Stimulated activated CD4-positive, alpha-beta T cell treated with anti-CD3 and anti-CD28 coated beads, Interleukin-15, amount 100 ng/mL, for 1 hour (primary cell): ENCODE measurements at places on chromosomes 1 and 21.

DNA sequence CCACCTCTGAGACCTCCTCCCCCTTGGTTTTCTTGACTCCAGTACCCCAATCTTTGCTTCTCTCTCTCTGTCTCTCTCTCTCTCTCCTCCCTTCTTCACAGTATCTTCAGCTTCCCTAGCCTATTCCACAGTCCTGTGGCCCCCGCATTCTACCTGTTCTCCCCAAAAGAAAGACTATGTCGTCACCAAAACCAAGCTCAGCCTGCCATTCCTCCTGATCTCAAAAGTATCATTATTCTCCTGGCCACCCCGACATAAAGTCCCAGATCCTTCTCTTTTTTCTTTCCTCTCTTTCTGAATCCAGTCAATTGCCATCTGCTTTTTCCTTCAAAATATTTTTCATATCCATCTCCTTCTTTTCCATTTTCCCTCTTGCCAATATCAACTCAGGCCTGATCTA is 23.7 kb upstream of the KHDRBS1 start:
- no peak for DNase-seq

GRCh38 chr21:39385299-39386145 is 36.6 kb upstream of the HMGN1 start:
- DNase-seq: no peak

DNA sequence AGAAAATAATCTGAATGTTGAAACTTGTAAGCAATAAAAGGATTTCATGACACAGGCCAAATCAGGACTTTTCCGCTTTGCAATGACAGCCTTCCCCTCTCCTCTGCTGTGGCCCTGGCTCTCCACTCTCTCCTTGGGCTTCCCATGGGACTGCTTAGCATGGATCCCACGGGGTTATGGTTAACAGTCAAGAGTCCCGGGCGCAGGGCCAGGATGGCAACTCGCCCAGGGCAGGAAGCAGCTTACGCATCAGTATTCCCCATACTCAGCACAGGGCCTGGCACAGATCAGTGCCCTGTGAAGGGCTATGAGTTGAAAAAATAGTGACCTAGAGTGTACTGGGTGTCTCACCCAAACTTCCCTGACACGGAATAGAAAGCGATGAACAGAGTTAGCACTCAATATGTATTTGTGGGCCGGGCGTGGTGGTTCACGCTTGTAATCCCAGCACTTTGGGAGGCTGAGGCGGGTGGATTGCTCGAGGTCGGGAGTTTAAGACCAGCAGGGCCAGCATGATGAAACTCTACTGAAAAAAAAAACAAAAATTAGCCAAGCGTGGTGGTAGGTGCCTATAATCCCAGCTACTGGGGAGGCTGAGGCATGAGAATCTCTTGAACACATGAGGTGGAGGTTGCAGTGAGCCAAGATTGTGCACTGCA is 29.1 kb upstream of the GRHL3 start:
- no peak for DNase-seq

DNA sequence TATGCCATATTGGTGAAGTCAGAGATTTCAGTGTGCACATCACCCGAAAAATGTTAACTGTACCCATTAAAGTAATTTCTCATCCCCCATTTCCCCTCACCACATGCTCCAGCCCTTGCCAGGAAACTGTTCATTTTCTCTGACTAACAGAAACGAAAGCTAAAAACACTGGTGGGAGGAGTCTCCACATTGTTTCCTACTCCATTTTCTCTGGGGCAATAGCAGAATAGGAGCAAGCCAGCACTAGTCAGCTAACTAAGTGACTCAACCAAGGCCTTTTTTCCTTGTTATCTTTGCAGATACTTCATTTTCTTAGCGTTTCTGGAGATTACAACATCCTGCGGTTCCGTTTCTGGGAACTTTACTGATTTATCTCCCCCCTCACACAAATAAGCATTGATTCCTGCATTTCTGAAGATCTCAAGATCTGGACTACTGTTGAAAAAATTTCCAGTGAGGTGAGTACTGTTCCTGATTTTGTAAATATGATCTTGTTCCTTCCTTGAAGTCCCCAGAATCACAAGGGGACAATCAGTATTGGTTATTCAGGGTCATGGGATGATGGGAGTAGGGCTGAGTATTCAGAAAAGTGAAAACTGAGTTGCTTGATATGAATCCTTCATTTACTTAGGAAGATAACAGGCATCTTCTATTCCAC is at the start of gene IFI16:
Gene IFI16, plus strand, starts transcription at position 204 of the 658 bp plus-strand sequence. CDS start 4,774 bp downstream, outside the sequence.
- peak; percentile 14 for DNase-seq

DNA sequence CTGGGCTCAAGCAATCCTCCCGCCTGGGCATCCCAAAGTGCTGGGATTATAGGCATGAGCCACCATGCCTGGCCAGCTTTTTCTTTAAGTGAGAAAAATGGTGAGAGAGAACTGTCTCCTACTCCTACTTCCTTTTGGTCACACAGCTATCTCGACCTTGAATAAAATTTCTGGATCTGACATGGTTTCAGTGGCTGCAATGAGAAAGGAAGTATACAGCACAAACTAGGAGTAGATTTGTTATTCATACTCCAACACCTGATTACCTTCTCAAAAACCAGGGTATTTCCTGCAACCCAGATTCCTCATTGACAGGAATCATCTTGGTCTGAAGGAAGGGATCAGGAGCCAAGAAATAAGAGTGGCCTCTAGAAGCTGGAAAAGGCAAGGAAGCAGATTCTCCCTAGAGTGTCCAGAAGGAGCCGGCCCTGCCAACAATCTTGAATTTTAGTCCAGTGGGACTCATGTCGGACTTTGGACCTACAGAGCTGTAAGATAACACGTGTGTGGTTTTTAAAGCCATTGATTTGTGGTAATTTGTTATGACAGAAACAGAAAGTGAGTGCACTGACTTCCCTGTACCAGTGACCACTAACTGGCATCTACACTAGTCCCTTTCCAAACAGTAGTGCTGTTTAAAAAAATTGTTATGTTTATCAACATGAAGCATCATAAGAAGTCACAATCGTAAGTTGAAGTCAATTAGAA is 516.6 kb downstream of the SMYD3 start:
- DNase-seq: no peak

DNA sequence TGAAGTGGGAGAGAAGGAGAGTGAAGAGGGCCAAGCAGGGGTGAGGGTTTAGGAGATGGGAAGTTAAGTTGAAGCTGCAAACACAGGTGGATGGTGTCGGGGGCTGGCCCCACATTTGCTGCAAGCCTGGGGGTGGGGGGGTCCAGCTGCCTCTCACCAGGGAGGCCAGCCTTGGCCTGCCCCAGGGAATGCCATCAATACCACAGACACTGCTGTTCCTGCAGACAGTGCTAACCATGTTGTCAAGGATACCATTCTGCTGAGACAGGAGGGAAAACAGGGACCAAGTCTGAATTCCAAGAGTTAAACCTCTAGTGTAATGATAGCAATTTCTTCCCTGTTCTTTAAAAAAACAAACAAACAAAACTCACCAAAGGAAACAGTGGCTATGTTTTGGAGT is 8.0 kb downstream of the MECR start:
- DNase-seq: no peak

DNA sequence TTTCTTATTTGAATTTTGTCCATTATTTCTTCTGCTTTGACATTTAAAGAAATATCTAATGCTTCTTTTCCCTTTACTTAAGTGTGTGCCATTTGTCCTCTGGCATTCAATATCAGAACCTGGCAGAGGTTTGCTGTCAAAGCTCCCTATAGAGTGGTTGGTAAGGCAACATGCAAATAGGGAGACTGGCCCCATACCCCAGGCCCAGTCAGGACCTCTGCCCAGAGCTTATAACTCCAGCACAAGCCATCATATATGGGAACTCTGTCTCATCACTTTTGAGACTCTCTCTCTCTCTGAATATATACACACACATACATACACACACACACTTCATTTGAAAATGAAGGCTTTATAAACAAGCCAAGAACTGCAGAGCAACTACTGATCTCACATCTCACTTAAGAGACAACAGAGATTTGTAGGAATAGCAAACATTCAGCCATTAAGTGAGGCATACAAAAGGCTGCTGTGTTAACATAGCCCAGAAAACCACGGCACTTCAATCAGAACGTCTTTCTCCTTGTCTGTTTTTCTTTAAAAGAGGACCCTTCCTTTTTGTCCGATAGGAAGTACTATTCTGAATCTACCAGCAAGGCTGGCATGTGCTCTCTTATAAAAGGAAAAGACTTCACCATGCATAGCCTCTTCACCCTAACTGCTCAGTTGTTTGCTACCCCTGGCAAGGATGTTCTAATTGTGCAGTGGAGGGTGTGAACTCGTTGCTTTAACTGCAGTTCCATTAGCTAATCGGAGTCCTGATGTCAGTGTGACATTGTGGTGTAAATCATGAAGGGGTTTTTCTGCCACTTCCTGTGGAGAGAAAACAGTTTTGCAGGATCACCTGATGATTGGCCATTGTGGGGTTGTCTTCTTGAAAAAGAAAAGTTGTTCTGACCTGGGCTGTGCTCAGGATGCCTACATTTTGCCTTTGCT is 101.7 kb downstream of the NR5A2 start:
- DNase-seq: no peak

- DNase-seq: no peak
Observed at GRCh38 chr1:113800487-113800886, 11.8 kb downstream of the RSBN1 start.

- DNase-seq: no peak
Observed at GRCh38 chr1:15110867-15111230, 42.7 kb upstream of the TMEM51 start.

DNA sequence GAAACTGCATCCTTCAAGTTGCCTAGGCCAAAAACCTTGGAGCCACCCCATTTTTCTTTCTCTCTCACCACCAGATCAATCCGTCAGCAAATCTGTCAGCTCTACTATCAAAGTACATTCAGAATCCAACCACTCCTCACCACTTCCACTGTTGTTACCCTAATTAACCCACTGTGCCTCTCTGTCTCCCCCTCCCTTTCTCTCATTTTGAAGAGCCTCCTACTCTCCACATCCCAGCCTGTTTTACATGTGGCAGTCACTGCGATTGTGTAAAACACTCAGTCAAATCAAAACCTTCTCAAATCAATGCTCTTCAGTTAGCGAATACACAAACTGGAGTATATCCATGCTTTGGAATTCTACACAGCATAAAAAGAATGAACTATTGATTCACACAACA is 33.1 kb downstream of the ZNF684 start:
- no peak for DNase-seq

GRCh38 chr1:19374083-19374801 is 62.1 kb downstream of the SLC66A1 start:
- no peak for DNase-seq

GRCh38 chr21:27419153-27419552 is 452.3 kb upstream of the ADAMTS5 start:
- no peak for DNase-seq

GRCh38 chr1:231236208-231236591 is 4.8 kb upstream of the GNPAT start:
- no peak for DNase-seq

GRCh38 chr1:39488793-39489566 is 2.5 kb upstream of the BMP8A start:
- DNase-seq: no peak

DNA sequence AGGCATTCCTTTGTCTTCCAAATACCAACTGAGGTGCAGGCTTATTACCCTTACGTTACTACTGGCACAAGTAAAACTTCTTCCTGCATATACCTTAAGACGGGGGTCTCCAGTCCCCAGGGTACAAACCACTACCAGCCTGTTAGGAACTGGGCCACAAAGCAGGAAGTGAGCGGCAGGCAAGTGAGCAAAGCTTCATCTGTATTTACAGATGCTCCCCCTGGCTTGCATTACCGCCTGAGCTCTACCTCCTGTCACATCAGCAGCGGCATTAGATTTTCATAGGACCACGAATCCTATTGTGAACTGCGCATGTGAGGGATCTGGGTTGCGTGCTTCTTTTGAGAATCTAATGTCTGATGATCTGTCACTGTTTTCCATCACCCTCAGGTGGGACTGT is 113.1 kb downstream of the SLC45A1 start:
- DNase-seq: no peak

- DNase-seq: no peak
Observed at GRCh38 chr1:151055581-151055980, 3.8 kb downstream of the CDC42SE1 start.

DNA sequence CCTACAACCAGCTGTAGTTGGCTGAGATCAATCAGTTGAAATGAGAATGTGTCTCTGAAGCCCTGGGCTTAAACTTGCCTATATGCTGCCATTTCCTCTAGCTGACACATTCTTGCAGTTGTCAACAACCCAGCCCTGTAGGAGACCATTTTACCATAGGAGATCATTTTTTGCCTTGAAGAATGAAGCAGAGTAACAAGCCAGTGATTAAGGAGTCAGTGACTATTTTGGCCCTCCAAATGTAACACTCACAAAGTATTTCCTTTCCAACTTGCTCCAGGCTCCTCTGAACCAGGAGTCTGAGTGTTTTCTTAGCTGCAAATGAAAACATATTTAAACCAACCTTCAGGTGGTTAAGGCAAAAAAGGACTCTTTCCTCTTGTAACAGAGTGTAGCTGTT is 183.5 kb downstream of the ZZZ3 start:
- DNase-seq: no peak

- DNase-seq: no peak
Observed at GRCh38 chr1:116923421-116923820, 13.7 kb downstream of the PTGFRN start.

- DNase-seq: no peak
Observed at GRCh38 chr1:91682882-91683597, 182.4 kb downstream of the CDC7 start.

- no peak for DNase-seq
Observed at GRCh38 chr1:7252411-7253117, 467.3 kb downstream of the CAMTA1 start.

DNA sequence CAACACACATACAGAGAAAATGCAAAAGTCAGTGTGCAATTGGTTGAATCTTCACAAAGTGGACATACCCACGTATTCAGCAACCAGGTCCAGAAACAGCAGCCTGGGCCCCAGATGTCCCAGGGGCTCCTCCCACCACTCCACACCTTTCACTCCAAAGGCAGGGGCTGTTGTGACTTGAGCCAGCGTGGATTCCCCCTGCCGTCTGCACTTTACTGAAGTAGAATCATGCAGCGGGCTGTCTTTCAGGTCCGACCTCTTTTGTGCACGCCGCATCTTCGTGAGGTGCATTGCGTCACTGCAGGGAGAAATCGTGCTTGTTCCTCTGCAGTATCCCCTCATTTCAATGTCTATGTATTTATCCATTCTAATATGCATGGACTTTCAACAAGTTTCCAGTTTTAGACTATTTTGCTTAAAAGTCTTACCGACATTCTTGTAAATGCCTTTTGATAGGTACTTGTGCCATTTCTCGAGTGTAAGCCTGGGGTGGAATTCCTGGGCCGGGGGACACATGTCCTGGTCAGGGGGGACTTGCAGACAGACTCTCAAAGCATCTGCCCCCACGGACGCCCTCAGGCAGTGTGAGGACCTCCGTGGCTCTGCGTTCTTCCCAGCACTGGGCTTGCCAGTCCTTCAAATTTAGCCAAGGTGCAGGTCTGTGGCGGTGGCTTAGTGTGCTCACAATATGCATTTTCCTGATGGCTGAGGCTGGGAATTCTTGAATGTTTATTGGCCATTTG is 29.3 kb upstream of the ACTRT2 start:
- no peak for DNase-seq

- no peak for DNase-seq
Observed at GRCh38 chr1:24151175-24151533, 8.2 kb upstream of the IL22RA1 start.

GRCh38 chr1:1941211-1941841 is 22.2 kb upstream of the TMEM52 start:
- no peak for DNase-seq

- no peak for DNase-seq
Observed at GRCh38 chr1:204136814-204137213, 15.0 kb downstream of the ETNK2 start.
